ENCODE measurements at places on chromosomes 12 and 14.
A peak's percentile ranks its signal among the peaks of the same experiment; 100 is the strongest.

DNA sequence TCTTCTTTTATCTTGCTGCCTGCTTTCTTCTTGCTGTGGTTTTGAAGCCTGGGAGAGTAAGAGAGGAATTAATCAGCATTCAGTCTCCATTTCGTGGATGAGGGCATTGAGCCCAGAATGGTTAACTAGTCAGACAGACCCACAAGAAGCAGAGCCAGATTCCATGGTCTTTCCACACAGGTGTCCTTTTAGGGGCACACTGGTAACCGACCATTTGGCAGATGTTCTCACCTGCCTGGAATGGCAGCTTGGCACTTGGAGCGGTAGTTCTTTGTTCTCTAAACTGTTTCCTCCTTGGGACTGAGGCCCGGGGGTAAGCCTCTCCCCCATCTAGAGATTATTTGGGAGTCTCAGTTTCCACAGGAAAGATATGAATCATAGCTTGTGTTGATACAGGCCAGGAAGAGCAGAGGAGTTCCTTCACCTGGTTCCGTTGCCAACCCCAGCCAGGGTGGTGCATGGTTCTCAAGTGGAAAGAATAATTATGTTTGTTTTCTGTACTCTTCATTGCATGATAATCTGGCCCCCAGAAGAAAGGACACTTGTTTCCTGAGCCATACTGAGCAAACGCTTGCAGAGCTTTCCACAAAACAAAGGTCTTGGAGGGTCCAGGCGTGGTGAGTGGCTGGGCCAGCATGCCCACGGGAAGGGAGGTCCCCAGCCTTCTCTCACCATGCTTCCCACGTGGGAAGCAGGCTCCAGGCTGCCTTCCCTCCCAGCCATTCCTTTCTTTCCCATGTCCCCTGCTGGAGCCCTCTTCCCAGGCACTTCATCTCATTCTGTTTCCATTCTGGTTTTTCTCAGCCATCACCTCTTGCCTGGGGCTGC is 2.0 kb upstream of the KRT75 start:
- no peak for DNase-seq

DNA sequence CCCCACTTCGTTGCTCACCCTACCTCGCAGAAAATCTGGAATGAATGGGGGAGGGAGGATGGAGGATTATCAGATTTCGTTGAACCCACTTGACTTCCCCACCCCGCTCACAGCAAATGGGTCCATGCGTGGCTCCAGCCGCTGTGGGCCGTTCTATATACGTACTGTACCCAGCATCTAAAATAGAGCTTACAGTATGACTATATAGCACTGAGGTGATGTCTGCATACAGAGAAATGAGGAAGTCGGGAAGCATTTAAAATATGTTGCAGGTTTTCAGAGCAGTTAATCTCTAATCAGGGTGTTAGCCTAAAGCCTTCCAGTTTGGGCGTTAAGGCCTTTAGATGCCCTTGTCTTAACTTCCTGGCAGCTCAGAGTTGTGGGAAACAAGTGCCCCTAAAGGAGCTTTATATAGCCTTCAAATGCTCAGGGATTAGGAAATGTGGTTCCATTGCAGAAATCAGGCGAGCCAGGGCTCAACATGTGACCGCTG is 1.4 kb downstream of the BICDL1 start:
- peak; percentile 21 for DNase-seq

DNA sequence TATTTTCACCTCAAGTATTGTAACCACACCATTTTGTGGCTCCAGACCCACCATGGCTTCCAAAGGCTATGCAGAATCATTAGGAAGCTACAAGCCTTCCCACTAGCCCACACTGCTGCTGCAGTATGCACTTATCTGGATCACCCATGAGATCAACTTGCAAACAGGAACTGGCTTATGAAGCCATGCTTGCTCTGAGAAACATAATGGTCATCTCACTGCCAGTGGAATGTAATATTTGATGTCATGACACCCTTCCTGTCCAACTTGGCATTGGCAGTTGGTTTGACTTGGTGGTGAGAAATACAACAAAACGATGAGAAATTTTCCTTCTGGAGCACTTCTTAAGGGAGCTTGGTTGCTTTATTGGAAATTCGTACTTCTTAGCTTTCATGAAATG is 69.3 kb upstream of the FRMD6 start:
- DNase-seq, result no peak

- no peak for DNase-seq
Measured at GRCh38 chr12:106321139-106321850, 18.8 kb downstream of the TCP11L2 start.

GRCh38 chr14:95862243-95862642 is 14.4 kb upstream of the TUNAR start:
- DNase-seq, result no peak

- DNase-seq, result no peak
Measured at GRCh38 chr14:88468406-88468805, 82.9 kb downstream of the SPATA7 start.

DNA sequence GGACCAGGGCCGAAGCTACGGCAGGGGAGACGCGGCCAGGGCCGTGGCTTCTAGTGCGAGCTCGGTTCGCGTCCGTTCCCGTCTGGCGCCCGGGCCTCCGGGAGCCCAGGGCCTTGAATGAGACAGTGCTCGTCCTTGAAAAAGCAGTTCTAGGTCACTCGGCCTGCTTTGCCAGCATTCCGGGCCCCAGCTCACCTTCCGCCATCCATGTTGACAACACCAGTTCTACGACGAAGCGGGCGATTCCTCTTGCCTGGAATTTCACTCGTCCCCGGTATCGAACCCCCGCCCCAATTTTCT is 4.5 kb downstream of the OR10AD1 start:
- DNase-seq, result peak; percentile 56

GRCh38 chr14:22915886-22916521 is 2.9 kb downstream of the RBM23 start:
- no peak for DNase-seq
